Activated naive CD8-positive, alpha-beta T cell treated with anti-CD3 and anti-CD28 coated beads, Interleukin-2, amount 10 ng/mL, durations not matched to agents 7 days and 5 days (primary cell): ENCODE measurements at places on chromosomes 12 and 14.

DNA sequence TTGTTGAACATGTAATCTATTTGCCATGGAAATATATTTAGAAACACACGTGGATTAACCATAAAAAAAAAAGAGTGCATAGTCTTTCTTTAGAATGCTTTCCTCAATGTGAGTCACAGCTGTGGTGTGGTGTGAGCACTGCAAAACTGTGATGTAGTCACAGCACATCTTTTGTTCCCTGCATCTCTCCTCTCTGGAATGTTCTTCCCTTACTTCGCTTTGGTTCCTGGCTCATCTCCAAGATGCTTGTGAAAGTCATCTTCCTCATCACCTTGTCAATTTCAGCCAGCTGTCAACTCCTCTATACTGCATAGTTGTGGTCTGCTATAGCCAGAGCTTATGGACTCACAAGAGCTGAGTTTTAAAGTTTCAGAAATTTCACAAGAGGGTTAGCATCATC lies 60.2 kb downstream of the STAB2 start:
- DNase-seq: no peak

DNA sequence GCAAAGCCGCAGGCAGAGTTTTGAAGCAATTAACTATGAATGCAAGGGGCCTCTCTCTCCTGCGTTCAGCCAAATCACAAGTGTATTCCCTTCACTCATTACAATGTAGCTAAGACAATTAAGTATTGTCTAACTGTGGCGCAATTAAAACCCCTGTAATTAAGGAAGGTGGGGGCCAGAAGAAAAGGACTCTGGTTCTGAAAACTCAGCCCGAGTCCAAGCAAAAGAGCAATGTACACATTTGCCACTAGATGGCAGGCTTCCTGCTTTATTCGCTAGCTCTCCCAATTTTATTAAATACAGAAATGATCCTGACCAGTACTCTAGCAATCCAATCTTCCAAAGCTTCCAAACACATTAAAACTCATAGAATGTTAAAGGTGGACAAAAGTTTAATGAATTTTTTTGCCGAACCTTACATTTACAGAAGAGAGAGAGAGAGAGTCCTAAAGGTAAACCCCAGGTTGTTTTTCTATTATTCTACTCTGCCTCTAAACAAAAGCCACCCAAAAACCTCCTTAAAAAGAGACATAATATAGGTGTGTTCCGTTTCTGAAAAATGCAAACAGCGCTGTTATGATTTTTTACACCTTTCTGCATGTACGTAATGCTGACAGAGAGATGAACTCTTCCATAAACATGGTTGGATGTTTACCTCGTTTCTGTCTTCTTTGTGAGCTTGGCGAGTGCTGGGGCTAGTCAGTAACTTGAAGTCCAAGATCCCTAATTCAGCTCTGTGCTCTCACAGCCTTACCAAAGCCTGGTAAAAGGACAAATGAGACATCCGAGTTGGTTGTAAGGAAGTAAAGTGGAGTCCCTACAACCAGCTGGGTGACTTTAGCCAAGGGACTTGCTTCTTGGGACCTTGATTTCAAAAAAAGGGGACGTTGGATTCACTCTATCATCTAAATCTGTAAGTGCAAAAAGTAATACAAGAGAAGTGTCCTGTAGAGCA lies 50.9 kb upstream of the VASH1 start:
- no peak for DNase-seq

- no peak for DNase-seq
Observed at GRCh38 chr12:96302687-96303310, 97.4 kb downstream of the CDK17 start.

- no peak for DNase-seq
Observed at GRCh38 chr12:9669534-9669933, at the start of gene CLEC2D. Gene CLEC2D (plus strand): TSS chr12:9669713. CDS start chr12:9669735, 22 bp downstream.

DNA sequence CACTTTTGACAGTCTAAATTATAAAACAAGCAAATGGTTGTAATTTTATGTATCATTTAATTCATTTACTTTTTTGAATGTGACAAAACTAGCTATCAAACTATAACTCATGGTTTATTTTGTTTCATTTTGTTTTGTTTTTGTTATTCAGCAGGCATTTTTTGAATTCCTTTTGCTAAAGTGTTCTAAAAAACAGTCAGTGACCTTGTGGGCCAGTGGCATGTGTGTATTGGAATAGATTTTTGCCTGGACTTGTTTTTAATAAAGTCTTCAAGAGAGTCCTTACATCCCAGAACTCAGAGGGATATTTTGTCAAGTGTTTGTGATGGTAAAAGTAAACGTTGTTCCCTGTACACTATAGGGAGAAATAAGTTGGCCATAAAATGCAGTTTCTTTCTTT lies 369.7 kb upstream of the SYT1 start:
- no peak for DNase-seq

GRCh38 chr14:84477996-84478395 lies 1051.9 kb upstream of the FLRT2 start:
- DNase-seq: no peak

GRCh38 chr12:19387161-19387560 lies 52.1 kb upstream of the AEBP2 start:
- no peak for DNase-seq

GRCh38 chr14:92906823-92907222 lies 16.1 kb upstream of the CHGA start:
- DNase-seq: no peak

GRCh38 chr14:39474416-39474911 lies 42.2 kb upstream of the FBXO33 start:
- DNase-seq: no peak

DNA sequence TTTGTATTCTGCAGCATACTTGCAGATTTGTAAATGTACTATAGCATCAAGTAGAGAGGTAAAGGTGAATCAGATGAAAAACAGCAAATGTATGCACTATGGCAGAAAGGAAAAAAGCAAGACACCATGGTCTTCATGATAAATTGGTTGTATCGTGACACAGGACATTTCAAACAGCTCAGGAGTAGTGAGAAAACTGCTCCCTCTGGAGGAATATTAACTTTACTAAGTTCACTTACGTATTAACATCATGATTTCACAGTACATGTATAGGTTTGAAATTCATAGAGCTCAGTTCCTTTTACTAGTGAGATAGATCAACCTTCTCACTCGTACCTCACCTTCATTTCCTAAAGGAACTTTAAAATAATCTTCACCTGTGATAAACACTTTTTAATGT lies 6.5 kb downstream of the MBIP start:
- DNase-seq: no peak

DNA sequence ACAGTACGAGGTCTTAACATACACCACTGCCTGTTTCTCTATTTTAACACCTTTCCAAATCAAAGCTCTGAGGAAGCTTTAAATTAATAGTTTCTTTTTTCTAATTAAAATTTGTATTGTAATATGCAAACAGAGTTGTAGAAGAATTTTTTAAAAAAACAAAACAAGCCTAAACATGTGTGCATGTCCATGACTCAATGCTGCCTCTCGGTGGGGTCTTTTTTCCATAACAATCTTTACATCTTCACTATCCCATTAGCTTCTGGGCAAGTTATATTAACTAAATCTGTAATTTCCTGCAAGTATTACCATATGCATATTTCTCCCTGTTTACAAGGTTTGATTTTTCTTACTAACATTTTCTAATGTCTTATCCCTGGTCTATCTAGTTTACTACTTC lies 143.9 kb upstream of the NAV3 start:
- DNase-seq: no peak

DNA sequence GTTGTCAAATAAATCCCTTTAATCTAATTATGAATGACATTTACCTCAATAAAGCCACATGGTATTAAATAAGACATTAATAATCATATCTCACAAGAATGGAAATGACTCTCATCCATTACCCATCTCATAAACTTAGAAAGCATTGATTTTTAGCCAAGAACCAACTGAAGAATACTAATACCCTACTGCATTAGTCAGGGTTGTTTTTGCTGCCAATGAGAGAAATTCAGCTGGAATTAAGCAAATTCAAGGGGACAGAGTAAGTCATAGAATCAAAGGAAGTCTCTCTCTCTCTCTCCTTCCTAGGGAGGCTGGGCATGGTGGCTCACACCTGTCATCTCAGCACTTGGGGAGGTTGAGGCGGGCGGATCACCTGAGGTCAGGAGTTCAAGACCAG lies 41.6 kb downstream of the NDUFA12 start:
- DNase-seq: no peak

DNA sequence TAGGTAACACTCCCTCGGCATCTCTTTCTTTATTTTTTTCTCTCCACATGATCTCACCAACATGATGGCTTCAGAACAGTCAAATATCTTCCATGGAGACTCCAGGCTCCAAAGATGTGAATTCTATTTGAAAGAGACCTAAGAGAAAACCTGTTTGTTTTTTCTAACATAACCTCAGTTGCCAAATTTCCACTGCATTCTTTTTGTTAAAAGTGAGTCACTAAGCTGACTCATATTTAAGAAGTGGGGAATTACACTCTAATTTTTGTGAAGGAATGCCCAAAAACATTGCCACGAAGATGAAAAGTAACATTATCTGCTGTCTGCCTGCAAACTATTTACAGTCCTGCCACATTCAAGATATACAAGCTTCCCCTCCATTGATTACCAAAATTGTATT lies 1337.6 kb downstream of the LRFN5 start:
- no peak for DNase-seq

DNA sequence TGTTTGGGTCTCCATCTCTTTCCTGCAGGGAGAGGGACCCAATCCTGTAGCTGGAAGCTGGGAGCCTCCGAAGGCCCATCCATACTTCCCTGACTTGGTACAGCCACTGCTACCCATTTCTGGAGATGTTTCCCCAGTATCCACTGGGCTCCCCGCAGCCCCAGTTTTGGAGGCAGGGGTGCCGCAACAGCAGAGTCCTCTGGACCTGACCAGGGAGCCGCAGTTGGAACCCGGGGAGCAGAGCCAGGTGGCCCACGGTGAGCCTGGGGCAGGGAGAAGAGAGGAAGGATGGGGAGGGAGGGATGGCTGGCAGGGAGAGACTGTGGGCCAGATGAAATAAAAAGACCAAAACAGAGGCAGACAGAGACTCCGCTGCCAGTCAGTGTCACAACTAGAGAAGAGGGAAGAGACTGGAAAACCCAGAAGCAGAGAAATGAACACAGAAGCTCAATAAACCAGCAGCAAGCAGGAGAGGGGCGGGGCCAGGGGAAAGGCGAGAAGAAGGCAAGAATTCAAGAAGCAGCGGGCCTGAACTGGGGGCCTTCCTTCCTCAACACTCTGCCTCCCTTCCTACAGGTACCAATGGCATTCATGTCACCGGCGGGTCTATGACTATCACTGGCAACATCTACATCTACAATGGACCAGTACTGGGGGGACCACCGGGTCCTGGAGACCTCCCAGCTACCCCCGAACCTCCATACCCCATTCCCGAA lies 6.3 kb downstream of the LTBR start:
- no peak for DNase-seq

DNA sequence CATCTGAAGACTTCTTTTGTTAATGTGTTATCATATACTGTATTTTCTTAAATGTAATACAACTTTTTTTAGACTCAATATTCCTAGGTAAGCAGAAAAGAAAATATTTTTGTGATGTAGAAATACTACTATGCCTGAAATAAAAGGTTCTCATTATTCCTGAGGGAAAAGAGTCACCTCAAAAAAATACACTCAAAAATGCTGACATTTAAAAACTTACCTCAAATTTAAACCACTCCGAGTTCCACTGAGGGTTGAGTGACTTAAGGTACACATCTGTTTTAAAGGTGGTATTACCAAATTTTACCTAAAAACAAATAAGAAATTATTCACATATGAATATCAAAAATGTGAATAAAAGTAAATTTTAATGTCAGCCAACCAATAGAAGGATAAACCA lies 9.3 kb downstream of the C2CD5 start:
- DNase-seq: no peak

- DNase-seq: no peak
Observed at GRCh38 chr12:52699960-52700359, 3.4 kb downstream of the KRT77 start.

- no peak for DNase-seq
Observed at GRCh38 chr12:82448911-82449578, 90.7 kb downstream of the METTL25 start.
